Germinal center (tissue), 1 donor: ENCODE measurements at places on chromosomes 7 and 10.
A peak's percentile ranks its signal among the peaks of the same experiment; 100 is the strongest.

DNA sequence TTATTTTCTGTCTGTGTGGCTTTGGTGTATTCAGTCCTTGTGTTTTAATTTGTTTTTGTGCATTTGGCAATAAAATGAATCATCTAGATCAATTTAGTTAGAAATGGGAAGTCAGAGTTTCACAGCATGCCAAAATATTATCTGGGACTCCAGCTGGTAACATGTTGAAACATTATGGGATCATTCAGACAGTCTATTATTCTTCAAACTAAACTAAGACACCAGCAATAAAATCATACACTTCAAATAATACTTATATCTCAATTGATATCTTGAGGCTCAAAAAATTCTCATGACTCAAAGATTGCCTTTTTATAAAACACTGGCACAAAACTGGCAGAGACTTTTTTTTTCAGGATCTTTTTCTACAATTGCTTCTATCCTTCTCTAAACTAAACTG is 5.8 kb upstream of the RP9 start:
- DNase-seq = no peak

- DNase-seq = no peak
Measured at GRCh38 chr10:75379212-75379724, 22.3 kb downstream of the ZNF503 start.

DNA sequence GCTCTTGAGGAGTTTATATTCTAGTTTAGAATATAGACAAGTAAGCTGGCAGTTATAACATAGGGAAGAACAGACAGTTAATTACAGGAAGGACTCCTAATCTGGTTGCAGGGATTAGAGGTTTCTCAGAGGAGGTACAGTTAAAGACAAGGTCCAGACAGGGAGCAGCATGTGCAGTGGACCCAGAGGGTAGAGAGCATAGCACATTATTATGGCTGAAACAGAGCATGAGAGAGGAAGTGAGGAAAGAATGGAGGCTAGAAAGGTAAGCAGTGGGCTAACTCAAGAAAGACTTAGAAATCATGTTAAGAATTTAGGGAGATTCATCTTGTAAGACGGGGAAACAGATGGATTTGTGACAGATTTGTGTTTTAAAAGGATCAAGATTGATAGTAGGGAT is 9.7 kb downstream of the MIOS start:
- no peak for DNase-seq

DNA sequence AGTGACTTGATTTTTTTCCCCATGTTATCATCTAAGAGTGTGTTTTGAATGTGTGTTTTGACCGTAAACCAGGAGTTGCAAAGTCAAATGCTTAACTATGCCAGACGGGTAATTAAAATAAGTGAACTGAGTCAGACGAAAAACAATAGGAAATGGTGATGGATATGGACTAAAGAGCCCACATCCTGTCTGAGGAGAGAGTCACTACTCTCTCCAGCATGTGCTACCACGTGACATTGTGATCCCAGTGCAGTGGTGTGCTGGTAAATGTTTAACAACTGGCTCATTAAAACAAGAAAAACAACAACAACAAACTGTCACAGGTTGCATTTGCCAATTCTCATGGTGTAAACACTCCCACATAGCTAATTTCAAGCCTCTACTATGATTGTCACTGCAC is 164.3 kb downstream of the SUGCT start:
- DNase-seq = no peak

- no peak for DNase-seq
Measured at GRCh38 chr7:74479961-74480829, 26.5 kb downstream of the GTF2IRD1 start.

- no peak for DNase-seq
Measured at GRCh38 chr7:100641463-100641859, at the start of gene TFR2. TFR2 (minus strand) TSS chr7:100641552; CDS start chr7:100641509, 43 bp downstream.

- DNase-seq = no peak
Measured at GRCh38 chr10:97598407-97599271, 9.1 kb downstream of the C10orf62 start.

DNA sequence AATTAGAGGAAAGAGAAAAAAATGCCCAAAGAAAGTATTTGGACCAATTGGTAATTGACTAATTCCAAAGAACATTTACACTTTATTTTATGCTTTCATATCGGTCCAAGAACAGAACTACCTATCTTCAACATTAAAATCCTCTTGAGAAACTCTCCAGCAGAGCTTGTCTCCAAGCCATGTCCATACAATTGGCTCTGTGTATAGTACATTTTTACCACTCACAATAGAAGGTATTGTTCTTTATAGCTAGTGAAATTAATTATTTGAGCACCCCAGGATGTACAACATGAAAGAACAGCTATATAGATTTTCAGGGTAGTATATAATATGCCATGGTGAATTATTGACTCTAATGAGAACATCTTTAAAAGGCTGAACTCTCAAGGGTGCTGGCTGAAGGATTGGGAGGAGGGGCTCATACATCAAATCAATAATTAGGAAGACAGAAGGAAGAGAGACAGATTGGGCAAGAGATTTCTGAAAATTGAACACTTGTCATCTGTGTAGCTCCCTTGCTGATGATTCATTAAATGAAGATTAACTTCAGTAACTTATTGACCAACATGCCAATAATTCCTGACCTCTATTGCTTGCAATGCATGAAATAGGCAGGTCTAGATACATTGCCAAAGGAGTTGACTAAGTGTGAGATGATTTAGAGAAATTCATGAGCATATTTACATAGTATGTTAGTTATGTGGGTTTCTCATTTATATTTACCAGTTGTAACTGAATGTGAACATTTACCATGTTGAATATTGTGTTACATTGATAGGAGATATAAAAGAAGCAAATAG is 249.7 kb downstream of the MTERF1 start:
- no peak for DNase-seq

DNA sequence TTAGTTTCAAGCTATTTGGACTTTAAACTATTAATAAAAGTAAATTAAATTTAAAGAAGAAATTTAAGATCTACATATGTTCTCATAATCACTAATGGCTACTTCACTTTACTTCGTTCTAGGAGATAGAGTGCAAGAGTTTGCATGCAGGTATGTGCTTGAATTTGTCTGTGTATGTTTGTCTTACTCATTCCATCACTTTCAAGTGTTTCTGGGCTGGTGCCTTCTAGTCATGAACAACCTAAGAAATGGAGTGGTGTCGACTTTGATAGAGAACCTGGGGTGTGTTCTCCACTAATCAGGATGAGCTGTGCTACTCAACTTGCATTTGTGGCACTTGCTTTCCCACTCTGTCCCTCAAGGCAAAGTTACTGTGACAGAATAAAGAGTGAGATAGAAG is 169.9 kb downstream of the KCND2 start:
- no peak for DNase-seq

DNA sequence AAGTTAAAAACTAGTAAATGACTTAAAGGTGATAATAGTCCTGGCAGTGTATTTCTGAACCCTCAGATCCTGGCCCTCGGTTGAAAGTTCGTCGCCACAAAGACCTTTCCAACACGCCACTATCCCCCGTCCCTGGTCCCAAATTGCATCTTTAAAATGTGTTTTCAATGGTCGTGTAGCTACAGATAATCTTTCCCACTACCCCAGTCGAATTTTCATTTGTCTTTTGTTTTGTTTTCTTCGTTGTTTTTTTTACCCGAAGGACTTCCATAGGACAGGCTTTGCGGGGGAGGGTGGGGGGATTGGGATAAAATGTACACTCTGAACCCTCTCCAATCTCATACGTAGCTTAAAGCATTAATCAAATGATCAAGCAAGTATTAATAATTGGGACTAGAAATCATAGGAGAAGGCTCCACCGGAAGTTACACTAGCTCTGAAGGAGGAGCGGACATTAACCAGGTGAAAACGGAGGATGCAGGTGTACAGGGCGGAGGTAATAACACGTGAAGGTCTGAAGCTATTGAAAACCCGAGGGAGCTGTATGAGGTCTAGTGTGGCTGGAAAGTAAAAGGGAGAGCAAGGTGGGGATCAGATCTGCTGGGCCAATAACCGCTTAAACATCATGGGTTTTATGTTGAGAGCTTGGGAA is 32.8 kb upstream of the PHF14 start:
- DNase-seq = peak; percentile 47

- DNase-seq = no peak
Measured at GRCh38 chr10:114180937-114181336, 1.8 kb downstream of the TDRD1 start.

DNA sequence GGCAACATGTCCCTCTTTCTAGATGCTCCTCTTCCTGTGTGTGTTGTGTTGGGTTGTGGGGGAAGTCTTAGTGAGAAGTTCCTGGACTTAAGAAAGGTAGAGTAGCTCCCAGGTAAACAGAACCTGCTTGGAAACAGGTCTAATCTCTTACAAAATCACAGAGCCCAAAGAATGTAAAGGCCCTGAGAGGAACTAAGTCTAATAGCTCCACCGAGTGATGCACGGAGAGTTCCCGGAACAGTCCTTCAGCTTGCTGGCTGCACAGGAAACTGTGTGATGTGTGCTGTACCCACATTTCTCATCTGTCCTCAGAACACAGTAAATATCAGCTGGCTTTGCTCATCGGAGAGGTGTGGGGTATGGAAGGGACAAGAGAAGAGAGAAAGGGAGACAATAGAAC is 182.6 kb upstream of the LYZL1 start:
- DNase-seq = no peak
